Left ventricle myocardium inferior (tissue), 1 donor: ENCODE measurements at places on chromosomes 13 and 19.

GRCh38 chr13:35139591-35139990, 197.5 kb downstream of the NBEA start:
- H3K4me1 ChIP-seq = no peaks in the 10 kb centered on the region
- no peak overlapping the region for H3K4me3 ChIP-seq
- H3K36me3 ChIP-seq = peaks cover 7% of the 10 kb centered on the region
- no peaks in the 10 kb centered on the region for H3K27me3 ChIP-seq
- no peak for DNase-seq

DNA sequence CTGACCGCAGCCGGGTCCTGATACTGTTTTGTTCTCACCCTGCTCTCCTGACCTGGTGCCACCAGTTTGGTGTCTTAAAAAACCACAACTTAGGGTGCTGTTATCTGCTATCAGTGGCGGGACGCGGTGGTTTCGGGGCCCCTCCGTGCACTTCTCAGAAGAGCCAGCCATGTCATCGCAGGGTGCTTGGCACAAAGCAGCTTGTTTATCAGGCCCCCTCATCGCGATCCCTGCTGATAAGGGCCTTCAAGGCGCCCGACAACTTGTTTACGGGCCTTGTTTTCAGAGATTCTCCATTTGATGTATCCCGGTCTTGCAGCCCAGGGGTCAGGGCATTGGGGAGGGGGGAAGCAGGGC, 58.1 kb upstream of the KLF2 start:
- no peak overlapping the region for H3K27ac ChIP-seq
- DNase-seq = no peak
- H3K4me3 ChIP-seq = no peak overlapping the region
- no peaks in the 10 kb centered on the region for H3K36me3 ChIP-seq

DNA sequence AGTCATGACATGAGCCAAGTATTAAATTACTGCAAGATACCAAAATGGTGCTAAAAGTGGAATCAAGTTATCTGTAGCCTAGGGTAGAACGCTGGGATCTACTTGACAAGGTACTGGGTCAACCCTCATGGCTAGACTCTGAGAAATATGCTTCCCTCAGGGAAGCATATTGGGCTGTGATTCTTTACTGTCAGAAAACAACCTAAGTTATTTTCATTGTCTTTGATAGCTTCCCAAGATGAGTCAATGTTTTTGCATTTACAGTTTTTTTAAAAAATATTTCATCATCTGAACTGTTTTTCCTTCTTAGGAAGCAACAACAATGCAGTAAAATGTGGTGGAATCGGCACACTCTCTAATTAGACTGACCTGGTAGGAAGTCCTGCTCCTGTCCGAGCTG, 218.0 kb downstream of the RGCC start:
- H3K27ac ChIP-seq = no peak overlapping the region
- H3K36me3 ChIP-seq = no peaks in the 10 kb centered on the region
- H3K4me3 ChIP-seq = no peak overlapping the region
- no peak for DNase-seq

DNA sequence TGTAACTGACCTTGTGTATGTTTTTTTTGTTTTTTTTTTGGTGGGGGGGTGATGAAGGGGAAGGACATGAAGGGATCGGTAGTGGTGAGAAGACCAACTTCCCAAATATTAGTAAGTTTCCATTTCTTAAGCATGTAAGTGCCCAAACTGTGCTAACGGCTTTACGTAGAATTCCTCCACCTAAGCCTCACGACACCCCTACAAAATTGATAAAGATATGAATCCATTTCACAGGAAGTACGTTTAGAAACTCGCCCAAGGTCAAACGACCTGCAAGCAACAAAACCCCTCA, 649 bp downstream of the UQCRFS1 start:
- H3K27me3 ChIP-seq = no peaks in the 10 kb centered on the region
- peaks cover 6% of the 10 kb centered on the region for H3K36me3 ChIP-seq
- DNase-seq = no peak
- H3K27ac ChIP-seq = peak overlapping the region; percentile 98
- H3K4me1 ChIP-seq = peaks cover 50% of the 10 kb centered on the region

- no peaks in the 10 kb centered on the region for H3K4me1 ChIP-seq
- no peak for DNase-seq
- no peaks in the 10 kb centered on the region for H3K36me3 ChIP-seq
Observed at GRCh38 chr19:9871626-9872338, 36.7 kb downstream of the PIN1 start.

DNA sequence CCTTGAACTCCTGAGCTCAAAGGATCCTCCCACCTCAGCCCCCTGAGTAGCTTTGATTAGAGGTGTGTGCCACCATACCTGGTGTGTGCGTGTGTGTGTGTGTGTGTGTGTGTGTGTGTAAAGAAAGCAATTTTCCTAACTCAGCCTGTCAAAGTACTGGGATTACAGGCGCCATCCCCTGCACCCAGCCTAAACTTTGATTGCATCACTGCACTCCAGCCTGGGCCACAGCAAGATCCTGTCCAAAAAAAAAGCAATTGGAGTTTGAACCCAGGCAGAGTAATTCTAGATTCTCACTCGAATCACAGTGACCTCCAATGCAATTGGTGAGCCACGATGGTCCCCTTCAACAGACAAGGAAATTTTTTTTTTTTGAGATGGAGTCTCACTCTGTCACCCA, 29.1 kb downstream of the NLRP12 start:
- H3K27ac ChIP-seq = no peak overlapping the region
- no peak for DNase-seq
- H3K4me1 ChIP-seq = no peaks in the 10 kb centered on the region
- H3K36me3 ChIP-seq = no peaks in the 10 kb centered on the region
- no peak overlapping the region for H3K4me3 ChIP-seq
- peaks cover 11% of the 10 kb centered on the region for H3K27me3 ChIP-seq

- no peak overlapping the region for H3K27ac ChIP-seq
- no peaks in the 10 kb centered on the region for H3K4me1 ChIP-seq
- DNase-seq = no peak
- H3K27me3 ChIP-seq = no peaks in the 10 kb centered on the region
- H3K36me3 ChIP-seq = peaks cover 100% of the 10 kb centered on the region
Observed at GRCh38 chr19:12705169-12705568, 8.7 kb upstream of the FBXW9 start.

GRCh38 chr13:39012608-39013007, 22.0 kb upstream of the STOML3 start:
- H3K4me3 ChIP-seq = no peak overlapping the region
- H3K27ac ChIP-seq = no peak overlapping the region
- H3K36me3 ChIP-seq = peaks cover 85% of the 10 kb centered on the region
- H3K4me1 ChIP-seq = no peaks in the 10 kb centered on the region

- H3K36me3 ChIP-seq = no peaks in the 10 kb centered on the region
- no peak for DNase-seq
- no peak overlapping the region for H3K4me3 ChIP-seq
- no peaks in the 10 kb centered on the region for H3K4me1 ChIP-seq
- H3K27me3 ChIP-seq = peaks cover 60% of the 10 kb centered on the region
Observed at GRCh38 chr19:29364224-29364726, 151.3 kb upstream of the UQCRFS1 start.

DNA sequence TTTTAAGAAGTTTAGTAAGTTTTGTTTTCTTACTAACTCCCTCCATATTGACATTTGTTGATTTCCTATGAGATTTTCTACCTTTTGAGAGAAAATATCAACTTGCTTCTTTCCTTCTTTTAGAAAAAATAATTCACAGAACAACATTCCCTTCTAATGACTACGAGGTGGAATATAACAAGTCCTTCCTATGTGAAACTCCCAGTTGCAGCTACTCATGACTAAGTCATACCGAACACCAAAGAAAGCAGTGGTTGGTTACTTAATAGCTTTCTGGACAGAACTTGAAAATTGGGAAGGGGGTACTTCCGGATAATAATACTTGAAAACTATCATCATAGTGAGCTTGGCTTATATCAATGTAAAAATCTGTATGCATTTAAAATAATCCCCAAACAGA, 144.8 kb downstream of the DACH1 start:
- no peak overlapping the region for H3K4me3 ChIP-seq
- H3K27me3 ChIP-seq = no peaks in the 10 kb centered on the region
- no peak overlapping the region for H3K27ac ChIP-seq
- no peaks in the 10 kb centered on the region for H3K4me1 ChIP-seq
- no peaks in the 10 kb centered on the region for H3K36me3 ChIP-seq

- H3K4me1 ChIP-seq = peaks cover 21% of the 10 kb centered on the region
- peak overlapping the region; percentile 98 for H3K27ac ChIP-seq
Observed at GRCh38 chr19:58181902-58182576, 822 bp upstream of the ZNF274 start.

DNA sequence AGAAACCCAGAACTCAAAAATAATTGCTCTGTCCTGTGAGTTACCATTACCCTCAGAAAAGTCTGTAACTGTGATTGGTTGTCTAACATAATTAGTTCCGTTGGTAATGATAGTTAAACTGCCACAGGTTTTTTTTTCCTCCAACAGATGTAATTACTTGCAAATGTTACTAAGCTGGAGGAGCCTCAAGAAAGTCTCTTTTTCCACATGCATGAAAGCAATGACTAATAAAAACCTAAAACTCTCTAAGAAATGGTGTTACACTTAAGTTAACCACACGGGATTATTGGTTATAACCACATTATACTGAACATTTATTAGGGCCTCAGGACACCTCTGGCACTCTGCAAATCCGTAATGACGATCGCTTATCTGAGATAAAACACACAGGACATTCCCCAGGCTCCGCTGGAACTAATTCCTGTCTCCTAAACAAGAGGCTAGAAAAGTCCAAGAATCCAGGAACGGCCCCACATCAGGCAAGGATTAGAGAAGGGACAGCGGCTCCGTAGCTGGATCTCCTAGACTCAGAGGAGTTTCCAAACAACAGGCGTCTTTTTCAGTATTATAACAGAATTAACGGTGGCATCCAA, 753 bp downstream of the ZNF235 start:
- peaks cover 22% of the 10 kb centered on the region for H3K4me1 ChIP-seq
- H3K4me3 ChIP-seq = peak overlapping the region; percentile 88
- DNase-seq = no peak
- H3K27me3 ChIP-seq = no peaks in the 10 kb centered on the region

GRCh38 chr13:30307194-30307970, at the start of gene KATNAL1:
Gene KATNAL1 (minus strand): TSS chr13:30307551. CDS start chr13:30283777, 23,774 bp downstream.
- peak within 1 kb of the TSS; percentile 95 for H3K27ac ChIP-seq
- peaks cover 82% of the 10 kb centered on the region for H3K4me1 ChIP-seq
- no peaks in the 10 kb centered on the region for H3K27me3 ChIP-seq

GRCh38 chr19:38653028-38653571, 5.7 kb downstream of the ACTN4 start:
- peak overlapping the region; percentile 94 for H3K4me3 ChIP-seq
- peaks cover 8% of the 10 kb centered on the region for H3K36me3 ChIP-seq
- H3K27me3 ChIP-seq = no peaks in the 10 kb centered on the region

GRCh38 chr13:72384186-72384823, 343.1 kb downstream of the MZT1 start:
- no peaks in the 10 kb centered on the region for H3K4me1 ChIP-seq
- H3K4me3 ChIP-seq = no peak overlapping the region
- no peaks in the 10 kb centered on the region for H3K27me3 ChIP-seq
- H3K36me3 ChIP-seq = no peaks in the 10 kb centered on the region
- DNase-seq = no peak
- no peak overlapping the region for H3K27ac ChIP-seq

DNA sequence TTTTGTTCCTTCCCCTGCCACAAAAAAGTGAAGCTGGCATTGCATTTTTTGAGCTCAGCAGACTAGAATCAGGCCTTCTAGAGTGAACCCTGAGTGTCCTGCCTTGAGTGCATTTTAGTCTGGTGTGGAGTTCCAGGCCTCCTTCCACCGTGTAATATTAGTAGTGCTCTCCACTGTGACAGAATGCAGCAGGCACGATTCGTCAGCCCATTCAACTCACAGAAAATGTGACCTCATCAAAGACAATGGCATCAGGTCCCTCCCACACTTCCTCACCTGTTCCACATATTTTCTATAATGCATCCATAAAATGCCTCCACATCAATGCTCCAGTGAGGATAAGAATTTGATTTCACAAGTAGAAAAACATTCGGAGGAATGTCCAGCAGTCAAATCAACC, 227.6 kb downstream of the FGF9 start:
- peaks cover 30% of the 10 kb centered on the region for H3K4me1 ChIP-seq
- peaks cover 10% of the 10 kb centered on the region for H3K27me3 ChIP-seq
- no peak overlapping the region for H3K4me3 ChIP-seq
- no peak overlapping the region for H3K27ac ChIP-seq
- no peak for DNase-seq
- no peaks in the 10 kb centered on the region for H3K36me3 ChIP-seq

- peaks cover 56% of the 10 kb centered on the region for H3K4me1 ChIP-seq
- DNase-seq = no peak
- no peaks in the 10 kb centered on the region for H3K36me3 ChIP-seq
- no peak overlapping the region for H3K4me3 ChIP-seq
Observed at GRCh38 chr13:111171112-111171511, 56.0 kb downstream of the ARHGEF7 start.

- H3K27me3 ChIP-seq = no peaks in the 10 kb centered on the region
- no peak for DNase-seq
- peaks cover 70% of the 10 kb centered on the region for H3K4me1 ChIP-seq
Observed at GRCh38 chr13:75395066-75395465, 86.9 kb downstream of the TBC1D4 start.

DNA sequence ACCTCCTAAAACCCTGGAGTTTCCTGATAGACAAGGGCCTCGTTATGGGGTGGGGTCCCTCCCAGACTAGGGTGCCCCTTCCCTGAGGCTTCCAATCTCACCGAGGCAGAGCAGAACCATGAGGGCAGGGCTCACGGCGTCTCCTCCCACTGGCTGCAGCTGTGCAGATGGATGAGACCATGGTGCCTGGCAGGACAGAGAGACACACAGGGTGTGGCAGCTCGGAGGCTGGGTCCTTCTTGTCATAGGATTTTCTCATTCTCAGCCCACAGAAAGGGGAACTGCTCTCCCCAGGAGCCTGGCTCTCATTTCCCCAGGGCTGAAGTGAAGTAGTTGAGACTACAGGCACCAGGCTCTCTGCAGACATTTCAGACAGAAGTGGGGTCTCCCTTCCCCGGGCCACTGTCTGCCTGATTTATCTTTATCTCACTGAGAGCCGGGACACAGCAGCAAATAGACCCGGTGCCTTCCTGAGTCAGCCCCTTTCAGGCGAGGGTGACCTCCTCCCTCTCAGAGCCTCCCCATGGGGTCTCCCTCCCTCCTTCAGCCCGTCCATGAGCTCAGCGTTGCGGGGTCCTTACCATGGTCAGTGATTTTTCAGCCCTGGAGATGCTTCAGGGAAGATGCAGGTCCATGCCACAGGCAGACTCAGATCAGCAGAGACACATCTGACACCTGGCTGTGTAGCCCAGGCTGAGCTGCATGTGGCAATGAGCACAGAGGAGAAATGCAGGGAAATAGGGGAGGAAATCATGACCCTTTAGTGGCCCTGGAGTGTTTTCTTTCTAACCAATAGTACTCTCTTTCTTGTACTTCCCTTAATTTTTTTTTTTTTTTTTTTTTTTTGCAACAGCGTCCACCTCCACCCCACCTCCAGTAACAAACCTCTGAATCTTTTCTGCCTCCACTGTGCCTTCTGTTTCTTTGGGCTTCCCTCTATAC, at the start of gene LILRA5:
Gene LILRA5 (minus strand): TSS at position 731 of the 942 bp plus-strand sequence. CDS start 147 bp downstream, at position 584.
- no peak within 1 kb of the TSS for H3K27ac ChIP-seq
- no peaks in the 10 kb centered on the region for H3K36me3 ChIP-seq
- no peaks in the 10 kb centered on the region for H3K4me1 ChIP-seq

- H3K36me3 ChIP-seq = no peaks in the 10 kb centered on the region
- H3K27ac ChIP-seq = no peak overlapping the region
- no peaks in the 10 kb centered on the region for H3K27me3 ChIP-seq
- H3K4me3 ChIP-seq = no peak overlapping the region
- peaks cover 2% of the 10 kb centered on the region for H3K4me1 ChIP-seq
Observed at GRCh38 chr13:29165216-29165615, 345.1 kb downstream of the MTUS2 start.

GRCh38 chr13:36919171-36919832, 736 bp downstream of the SMAD9 start:
- peak; percentile 37 for DNase-seq
- H3K4me1 ChIP-seq = peaks cover 24% of the 10 kb centered on the region
- peak overlapping the region; percentile 77 for H3K4me3 ChIP-seq
- no peaks in the 10 kb centered on the region for H3K27me3 ChIP-seq
- no peaks in the 10 kb centered on the region for H3K36me3 ChIP-seq
- H3K27ac ChIP-seq = peak overlapping the region; percentile 83

- DNase-seq = no peak
- no peaks in the 10 kb centered on the region for H3K36me3 ChIP-seq
- no peaks in the 10 kb centered on the region for H3K27me3 ChIP-seq
- H3K27ac ChIP-seq = no peak overlapping the region
Observed at GRCh38 chr13:85473144-85473543, 326.1 kb downstream of the SLITRK6 start.
